ENCODE measurements at places on chromosomes 12 and 14. TPM values are rescaled to one million over a fixed set of nuclear protein-coding genes. Genes with fewer than 3 reads are reported as not detected.

Gene APOF
- not detected for total RNA-seq

GRCh38 chr12:2823483-2823882, 11.0 kb downstream of the ITFG2 start:
- no peak for DNase-seq

DNA sequence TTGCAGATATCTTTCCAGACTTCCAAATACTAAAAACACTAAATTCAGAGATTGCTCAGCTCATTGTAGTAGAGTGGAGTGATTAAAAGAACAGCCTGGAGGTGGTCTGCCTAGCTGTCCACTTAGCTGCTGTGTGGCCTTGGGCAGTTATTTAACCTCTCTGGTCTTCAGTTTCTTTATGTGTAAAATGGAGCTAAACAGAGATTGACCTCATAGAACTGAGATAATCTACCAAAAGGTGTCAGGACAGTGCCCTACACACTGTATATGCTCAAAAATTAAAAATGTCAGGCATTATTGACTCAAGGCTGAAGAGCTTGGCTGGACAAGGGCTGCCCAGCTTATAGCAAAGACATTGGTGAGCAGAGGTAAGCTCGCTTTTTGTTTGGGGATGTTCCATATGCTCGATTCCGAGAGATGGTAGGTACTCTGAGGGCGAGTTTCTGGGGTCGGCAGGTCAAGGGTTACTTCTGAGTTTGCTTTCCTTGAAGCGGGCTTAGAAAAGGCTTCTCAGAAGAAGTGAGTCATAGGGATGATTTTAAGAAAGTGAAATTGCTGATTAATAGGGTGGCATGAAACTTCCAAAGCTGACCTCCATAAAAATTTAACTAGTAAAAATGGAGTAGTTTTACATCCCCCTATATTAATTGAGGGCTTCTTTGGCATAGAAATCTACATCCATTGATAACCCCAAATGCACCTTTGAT, 107.5 kb downstream of the GPATCH2L start:
- no peak for DNase-seq

GRCh38 chr12:132579744-132580143, 30.6 kb downstream of the LRCOL1 start:
- no peak for DNase-seq
